ENCODE measurements at places on chromosomes 3 and 15.

DNA sequence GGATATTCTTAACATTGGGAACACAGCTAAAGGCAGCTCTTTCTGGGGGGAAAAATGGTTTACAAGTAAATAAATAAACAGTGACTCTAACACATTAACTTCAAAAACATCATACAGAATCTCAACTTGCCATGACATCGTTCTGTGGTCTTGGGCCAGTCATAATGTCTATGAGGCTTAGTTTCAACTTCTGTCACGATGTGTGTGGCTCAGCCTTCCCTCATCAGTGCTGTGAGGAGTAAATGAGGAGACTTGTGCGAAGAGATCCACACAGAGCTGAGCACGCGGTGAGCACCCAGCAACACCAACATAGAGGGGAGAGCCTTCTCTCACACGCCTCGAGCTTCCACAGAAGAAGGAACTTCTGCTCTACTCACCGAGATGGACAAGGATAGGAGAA is 49.0 kb downstream of the DZIP1L start:
- DNase-seq: no peak

- no peak for DNase-seq
Measured at GRCh38 chr3:73626106-73626505, 1.4 kb upstream of the PDZRN3 start.

GRCh38 chr15:39574427-39574826 is 6.5 kb upstream of the THBS1 start:
- no peak for DNase-seq

DNA sequence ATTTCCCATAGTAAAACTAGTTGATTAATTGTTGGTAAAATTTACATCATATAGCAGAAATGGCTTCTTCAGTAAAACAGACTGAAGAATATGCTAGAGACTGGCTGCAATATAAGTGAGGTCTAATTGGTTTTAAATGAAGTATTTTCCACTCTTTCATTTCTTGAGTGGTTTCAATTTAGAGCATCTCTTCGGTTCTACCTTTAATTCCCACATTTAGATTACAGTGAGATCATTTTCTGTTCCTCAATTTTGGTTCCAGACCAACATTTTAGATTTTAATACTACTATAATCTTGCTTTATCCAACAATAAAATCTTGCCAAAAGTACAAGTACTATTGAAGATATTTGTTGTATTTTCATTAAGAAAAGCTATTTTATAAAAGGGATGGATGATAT is 1.0 kb upstream of the LRCH3 start:
- no peak for DNase-seq

- no peak for DNase-seq
Measured at GRCh38 chr15:73287019-73287418, 81.7 kb downstream of the HCN4 start.

DNA sequence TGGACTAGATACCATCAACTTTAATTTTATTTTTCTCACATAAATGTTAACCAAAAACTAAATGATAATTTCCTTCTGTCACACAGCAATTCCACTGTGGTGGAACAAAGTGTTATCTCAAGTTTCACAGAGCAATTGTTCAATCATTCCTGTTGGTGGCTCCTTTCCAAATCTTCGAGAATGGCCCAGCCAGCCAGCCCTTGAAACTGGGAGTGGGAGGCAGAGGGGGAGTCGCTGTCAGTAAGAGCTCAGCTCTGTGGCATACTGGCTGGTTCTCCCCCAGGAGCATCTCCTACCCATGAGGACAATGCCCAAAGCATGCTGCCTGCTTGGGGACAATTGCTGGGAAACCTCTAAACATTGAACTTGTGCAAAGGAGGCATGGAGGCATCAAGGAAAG is 47.7 kb downstream of the MECOM start:
- DNase-seq: no peak

- DNase-seq: no peak
Measured at GRCh38 chr3:195017151-195017550, 253.8 kb downstream of the XXYLT1 start.

GRCh38 chr3:107910713-107911259 is 180.0 kb downstream of the CD47 start:
- DNase-seq: no peak

DNA sequence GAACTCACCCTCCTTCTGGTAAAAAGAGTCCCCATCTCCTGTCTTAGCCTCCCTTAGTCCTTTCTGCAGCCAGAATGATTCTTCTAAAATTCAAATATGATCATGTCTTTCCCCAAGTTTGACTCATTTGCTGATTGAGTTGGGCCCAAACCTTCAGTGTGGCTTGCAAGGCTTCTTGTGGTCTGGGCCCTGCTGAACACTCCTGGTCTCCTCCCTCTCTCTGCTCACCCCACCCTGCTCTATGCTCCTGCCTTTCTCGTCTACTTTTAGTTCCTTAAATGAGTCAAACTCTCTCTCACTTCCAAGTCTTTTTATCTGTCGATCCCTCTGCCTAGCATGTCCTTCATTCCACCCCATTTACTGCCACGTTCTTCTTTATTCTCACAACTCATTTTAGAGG is 72.6 kb downstream of the CCR1 start:
- DNase-seq: no peak

DNA sequence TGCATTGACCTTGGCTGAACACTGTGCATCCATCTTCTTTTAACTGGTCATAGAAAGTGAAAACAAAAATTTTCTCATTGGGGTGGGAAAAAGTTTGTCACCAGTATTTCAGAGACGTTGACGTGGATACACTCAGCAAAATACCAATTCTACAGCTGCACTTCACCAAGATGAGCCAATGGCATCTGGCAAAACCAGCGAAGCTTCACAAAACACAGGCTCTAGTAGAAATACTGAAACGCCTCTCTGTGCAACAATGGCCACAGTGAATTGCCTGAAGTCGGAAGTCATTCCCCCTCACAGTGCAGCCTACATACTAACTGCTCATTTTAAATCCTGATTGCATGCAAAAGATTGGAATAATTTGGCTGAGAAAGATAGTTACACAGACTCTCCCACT is 17.0 kb downstream of the PCYT1A start:
- DNase-seq: no peak

GRCh38 chr3:174101244-174101643 is 703.7 kb downstream of the NLGN1 start:
- no peak for DNase-seq

DNA sequence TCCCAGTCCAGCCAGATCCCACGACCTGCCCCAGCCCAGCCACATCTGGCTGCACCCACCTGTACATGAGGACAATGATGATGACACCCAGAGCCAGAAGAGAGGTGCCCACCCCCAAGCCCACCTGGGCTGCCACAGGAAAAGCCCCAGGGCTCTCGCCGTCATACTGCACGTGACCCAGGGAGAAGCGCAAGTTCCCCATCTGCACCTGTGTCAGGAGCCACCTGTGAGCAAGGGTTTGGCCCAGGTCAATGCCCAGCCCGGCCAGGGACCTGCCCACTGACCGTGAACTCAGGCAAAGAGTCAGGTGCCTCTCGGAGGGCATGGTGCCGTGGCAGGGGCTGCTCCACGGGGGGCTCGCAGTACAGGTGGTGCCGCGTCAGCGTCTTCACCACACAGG is 16.3 kb downstream of the PLXNB1 start:
- no peak for DNase-seq

GRCh38 chr3:142663865-142664264 is 60.0 kb upstream of the TRPC1 start:
- DNase-seq: no peak

- DNase-seq: no peak
Measured at GRCh38 chr3:53824795-53825194, 21.4 kb downstream of the CHDH start.

GRCh38 chr3:102537123-102537522 is 102.3 kb downstream of the ZPLD1 start:
- DNase-seq: no peak

GRCh38 chr3:67232642-67233041 is 234.5 kb downstream of the KBTBD8 start:
- no peak for DNase-seq

GRCh38 chr15:95142531-95142930 is 911.2 kb downstream of the MCTP2 start:
- no peak for DNase-seq

GRCh38 chr3:184380627-184381260 is 890 bp downstream of the CHRD start:
- DNase-seq: no peak

- no peak for DNase-seq
Measured at GRCh38 chr15:67090297-67091070, 25.1 kb downstream of the SMAD3 start.

DNA sequence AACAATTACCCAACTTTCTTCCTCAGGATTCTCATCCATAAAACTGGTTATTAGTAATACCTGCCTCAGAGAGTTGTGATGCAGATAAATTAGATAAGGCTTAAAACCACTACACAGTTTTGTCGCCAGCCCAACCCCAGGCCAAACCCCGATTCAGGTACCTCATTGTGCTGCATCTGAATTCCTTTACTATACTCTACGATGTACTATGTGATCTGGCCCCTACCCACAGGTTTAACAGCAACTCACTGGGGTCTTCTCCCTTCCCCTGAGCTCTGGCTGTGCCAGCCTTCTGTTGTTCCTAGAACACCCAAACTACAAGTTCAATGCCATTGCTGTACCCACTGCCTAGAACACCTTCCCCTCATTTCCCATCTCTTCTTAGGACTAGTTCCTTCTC is 64.6 kb downstream of the MYO5A start:
- DNase-seq: no peak

- DNase-seq: no peak
Measured at GRCh38 chr15:52518487-52519371, 10.0 kb downstream of the MYO5A start.

DNA sequence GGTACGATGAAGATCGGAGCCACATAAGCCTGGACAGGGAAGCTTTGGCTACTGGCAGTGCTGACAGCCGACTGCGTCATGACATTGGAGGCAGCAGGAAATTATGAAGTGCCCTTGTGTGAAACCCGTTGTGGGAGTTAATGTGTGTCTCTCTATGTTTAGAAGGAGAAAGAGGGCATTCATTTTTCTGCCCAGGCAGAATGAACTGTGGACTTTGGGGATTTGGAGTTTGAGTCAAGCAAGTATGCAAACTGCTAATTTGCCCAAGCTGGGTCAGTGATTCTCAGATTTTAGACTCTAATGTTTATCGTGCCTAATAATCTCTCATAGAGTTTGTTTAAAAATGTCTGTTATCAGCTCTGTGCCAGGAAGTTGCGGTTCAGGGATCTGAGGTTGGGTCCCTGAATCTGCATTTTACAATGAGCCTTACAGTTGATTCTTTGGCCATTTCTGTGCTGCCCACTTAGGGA is 5.6 kb downstream of the CTXND1 start:
- DNase-seq: no peak

GRCh38 chr3:67678665-67679064 is 24.3 kb upstream of the SUCLG2 start:
- no peak for DNase-seq

DNA sequence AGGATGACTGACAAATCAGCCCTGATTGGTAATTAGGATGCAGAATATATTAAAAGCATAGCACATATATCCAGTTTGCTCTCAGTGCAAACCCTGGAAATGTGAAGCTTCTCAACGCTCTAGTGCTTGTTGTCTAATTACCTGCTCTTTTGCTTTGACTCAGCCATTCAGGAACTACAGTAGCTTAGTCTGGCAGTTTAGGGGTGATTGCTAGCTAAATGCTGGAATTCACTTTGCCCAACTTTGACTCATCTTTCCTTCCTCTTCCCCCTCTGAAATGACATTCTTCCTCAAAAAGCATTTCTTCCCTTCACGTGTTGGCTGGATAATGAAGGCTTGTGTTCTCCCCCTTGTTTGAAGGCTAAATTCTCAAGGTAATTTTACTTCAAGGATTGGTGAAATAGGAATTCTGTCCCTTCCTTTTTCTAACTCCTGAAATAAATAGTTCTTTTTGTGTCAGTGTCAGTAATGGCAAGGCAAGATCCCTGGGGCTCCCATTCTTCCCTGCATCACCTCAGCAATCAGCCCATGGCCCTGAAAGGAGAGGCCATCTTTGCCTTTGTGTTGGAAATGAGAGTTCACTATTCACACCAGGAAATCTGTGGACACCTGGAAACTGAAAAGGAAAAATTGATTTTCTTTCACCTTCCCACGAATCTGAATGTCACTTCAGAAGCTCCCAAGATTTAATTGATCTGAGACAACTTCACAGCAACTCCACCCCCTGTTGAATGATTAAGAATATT is 103.6 kb downstream of the ECT2 start:
- DNase-seq: no peak

GRCh38 chr3:71991681-71992080 is 206.7 kb upstream of the PROK2 start:
- no peak for DNase-seq

DNA sequence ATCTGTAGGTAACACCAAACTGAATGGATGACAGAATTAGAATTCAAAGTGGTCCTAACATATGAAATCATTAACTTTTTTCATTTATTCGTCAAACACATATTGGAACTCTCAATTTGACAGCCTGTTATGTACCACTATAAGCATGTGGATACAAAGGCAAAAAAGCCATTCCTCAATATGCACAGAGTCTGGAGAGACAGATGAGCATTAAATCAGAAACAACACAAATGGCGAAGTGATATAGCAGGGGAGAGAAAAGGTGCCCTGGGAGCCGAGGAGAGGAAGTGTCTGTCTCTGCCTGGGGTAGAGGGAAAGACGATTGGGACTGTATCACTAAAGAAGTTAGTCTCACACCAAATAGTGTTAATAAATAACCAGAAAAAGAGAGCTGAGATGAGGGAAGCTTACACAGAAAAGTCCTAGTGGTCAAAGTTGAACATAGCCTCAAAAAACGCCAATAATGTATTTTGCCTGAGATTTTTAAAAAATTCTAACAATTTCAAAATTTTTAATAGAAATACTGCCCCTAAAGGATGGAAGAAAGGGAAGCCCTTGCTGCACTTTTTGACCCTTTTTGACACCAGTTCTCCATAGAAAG is 417.5 kb downstream of the TUSC7 start:
- no peak for DNase-seq

DNA sequence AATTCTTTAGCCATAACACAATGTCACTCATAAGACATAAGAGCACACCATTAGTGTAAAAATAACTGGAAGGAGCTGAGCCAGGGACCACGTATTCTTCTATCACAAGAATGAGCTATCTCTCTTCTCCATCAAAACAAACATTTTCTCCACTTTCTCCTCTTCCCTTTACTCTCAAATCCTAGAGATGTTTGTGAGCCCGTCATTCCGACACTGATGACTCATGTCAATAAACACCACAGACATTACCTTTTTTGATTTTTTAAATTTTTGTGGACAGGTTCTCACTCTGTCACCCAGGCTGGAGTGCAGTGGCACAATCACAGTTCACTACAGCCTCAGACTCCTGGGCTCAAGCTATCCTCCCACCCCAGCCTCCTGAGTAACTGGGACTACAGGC is 86.6 kb downstream of the MEX3B start:
- DNase-seq: no peak

DNA sequence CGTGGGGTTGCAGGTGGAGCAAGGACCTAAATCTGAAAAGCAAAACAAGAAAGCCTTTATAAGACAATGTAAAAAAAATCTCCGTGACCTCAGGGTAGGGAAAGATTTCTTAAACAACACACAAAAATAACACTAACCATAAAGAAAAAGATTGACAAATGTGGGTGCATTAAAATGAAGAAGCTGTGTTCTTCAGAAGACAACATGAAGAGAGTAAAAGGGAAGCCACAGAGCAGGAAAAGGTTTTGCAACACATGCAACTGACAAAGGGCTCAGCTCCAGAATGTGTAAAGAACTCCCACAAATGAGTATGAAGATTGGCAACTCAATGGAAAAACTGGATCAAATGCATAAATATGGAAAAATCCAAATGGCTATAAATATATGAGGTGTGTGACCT is 74.2 kb downstream of the MAGEF1 start:
- no peak for DNase-seq
